ENCODE measurements at places on chromosomes 2 and 18.

DNA sequence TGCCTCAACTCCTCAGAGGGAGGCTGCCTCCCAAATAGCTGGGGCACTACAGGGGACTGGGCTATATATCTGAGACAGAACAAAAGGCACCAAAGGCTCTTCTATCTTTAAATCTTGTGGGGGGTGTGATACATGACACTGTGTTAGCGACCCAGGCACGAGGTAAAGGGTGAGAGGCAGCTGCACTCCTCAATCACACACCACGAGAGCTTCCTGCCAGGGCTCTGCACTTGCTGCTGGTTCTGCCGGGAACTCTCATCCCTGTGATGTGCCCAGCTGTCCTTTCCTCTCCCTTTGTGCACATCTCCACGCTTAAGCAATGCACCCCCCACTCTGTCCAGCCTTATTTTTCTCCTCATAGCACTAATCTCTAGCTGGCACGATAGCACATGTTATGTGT, 32.4 kb downstream of the NPC1 start:
- no peak for DNase-seq

DNA sequence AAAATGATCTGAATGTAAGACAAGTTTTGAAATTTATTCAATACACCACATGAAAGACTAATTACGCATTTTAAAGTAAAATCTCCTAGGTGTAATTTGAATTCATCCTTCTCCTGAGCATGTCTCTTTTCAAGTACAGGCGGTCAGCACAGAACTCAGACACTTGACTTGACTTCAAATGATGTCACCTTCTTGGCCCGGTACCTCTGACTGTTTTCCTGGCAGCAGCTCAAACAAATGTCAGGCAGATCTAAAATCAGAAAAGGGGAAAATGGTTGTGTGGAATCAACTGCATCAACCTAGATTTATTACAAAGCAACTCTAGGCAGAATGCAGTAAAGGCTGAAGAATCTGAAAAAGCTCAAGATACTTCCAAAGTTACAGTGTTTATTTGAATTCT, 11.4 kb upstream of the PROKR1 start:
- no peak for DNase-seq

DNA sequence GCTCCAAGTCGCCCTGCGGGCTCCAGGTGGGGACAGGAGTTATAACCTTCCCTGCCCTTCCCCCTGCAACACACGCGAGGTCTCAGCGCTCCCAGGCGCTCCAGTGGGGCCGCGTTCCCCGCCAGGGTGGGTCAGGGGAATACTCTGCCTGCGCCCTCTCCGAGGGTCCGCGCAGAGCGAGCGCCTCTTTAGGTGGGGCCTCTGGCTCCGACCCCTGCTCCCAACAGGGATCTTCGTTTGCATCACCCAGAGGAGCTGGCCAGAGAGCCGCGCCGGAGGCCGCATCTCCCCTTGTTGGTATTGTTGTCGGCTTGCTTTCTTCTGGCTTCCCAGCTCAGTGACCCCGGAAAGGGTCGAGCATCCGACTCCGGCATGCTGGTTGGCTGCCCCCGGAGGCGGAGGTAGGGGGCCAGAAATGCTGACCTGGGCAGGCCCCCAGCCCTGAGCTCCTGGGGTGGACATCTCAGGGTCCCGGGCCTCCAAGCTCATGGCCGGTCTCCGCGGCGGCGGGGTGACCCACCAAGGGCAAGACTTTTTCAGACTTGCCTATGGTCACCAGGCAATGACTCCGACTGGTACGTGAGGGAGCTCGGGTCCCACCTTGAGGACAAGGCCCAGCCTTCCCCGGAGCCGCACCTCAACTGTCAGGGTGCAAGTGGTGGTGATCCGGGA, 11.2 kb upstream of the EN1 start:
- no peak for DNase-seq

GRCh38 chr2:201932511-201932910, 101.1 kb upstream of the FZD7 start:
- no peak for DNase-seq

DNA sequence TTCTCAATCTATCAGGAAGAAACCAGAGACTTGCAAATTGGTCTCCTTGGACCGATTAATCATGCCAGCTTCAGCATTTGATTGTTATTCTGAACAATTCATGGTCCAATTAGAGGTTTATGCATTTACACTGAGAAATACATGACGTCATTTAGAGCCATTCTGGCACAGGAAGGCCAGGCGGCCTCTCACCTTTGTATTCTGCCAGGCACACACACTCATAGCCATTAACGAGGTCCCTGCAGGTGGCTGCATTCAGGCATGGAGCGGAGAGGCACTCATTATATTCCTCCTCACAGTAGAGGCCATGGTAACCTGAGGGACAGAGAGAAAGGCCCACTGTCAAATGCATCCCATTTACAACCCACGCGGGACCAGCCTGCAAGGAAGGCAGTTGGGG, 146.8 kb upstream of the PID1 start:
- no peak for DNase-seq

DNA sequence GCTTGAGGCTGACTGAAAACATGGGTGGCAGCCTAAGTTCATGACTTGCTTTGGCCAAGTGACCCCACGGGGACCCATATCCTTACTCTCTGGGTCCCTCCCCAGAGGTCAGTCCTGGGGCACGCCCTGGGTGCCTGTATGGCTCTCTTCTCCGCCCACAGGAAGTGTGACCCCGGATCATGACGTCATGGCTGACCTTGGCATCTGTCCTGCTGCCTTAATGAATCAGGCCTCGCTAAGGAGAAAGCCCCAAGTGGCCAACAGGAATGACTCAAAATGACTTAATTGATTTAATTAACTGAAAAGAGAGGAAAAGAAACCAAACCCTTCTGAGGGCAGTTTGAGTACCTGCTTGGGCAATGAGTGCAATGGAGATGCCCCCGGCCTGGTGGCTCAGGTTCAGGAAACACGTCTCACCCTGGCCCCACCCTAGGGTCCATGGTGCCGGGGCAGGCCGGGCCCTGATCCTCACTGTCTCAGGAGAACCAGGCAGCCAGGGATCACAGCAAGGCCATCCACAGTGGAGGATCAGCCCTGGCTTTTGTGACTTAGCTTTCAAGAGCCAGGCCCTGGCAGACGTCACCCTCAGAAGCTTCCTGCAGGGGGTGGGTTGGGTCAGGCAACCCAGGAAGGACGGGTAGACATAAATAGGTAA, 112.0 kb downstream of the CYP26B1 start:
- no peak for DNase-seq

DNA sequence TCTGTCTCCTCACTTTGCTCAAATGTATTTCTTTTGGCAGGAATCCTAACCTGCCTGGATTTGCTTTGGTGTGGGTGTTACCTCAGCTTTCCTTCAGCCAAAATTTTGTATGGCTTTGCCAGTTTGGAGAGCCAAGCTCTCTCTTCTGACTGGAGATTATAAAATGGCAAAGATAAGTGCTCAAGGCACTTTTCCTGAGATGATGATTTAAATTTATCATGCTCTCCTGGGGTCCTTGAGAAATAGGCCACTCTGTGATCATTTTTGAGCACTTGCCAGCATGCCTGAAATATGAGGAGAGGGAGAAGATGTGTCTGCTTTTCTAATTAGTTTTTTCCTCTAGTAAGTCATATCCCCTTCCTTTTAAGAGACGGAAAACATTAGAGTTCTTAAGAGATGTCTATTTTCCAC, 683.0 kb downstream of the SLC4A3 start:
- no peak for DNase-seq

DNA sequence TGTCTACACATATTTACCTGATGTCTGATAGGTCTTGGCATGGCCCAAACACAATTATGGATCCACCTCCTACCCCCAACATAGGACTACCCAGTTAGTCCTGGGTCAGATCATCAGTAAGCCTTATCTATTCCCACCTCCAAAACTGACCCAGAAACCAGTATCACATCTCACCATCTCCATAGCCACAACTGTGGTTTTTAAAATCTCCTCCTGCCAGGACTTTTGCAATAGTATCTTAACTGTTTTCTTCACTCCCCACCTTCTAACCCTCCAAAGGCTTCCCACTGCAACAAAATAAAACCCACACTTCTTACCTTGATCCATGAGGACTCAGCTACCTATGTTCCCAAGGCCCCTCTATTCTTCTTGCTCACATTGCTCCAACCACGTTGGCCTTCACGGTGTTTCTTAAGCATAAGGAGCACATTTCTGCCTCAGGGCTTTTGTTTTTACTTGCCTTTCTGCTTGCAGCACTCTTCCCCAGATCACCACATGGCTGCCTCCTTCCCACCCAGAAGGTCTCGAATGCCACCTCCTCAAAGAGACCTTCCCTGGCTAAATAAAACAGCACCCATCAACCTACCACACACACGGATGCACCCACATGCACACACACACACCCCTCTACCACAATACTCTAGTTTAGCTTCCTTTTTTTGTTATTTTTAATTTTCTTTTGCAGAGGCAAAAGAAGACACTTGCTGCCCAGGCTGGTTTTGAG, 125.9 kb upstream of the SLC1A4 start:
- DNase-seq: no peak

- no peak for DNase-seq
Observed at GRCh38 chr18:70366174-70366573, 77.3 kb downstream of the SOCS6 start.

GRCh38 chr2:46950314-46950713, 34.7 kb upstream of the MCFD2 start:
- no peak for DNase-seq

DNA sequence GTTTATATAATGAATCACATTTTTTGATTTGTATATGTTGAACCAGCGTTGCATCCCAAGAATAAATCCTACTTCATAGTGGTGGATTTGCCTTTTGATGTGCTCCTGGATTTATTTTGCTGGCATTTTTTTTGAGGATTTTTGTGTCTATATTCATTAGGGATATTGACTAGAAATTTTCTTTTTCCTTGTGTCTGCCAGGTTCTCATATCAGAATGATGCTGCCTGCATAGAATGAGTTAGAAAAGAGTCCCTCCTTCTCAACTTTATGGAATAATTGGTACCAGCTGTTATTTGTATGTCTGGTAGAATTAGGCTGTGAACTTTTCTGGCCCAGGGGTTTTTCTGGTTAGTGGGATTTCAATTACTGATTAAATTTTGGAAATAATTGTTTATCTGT, 457.4 kb upstream of the DSEL start:
- DNase-seq: no peak

GRCh38 chr2:46286715-46287114, 10.5 kb upstream of the EPAS1 start:
- no peak for DNase-seq

- no peak for DNase-seq
Observed at GRCh38 chr2:214995926-214996670, 142.3 kb downstream of the ABCA12 start.

GRCh38 chr2:10276481-10277292, 26.0 kb upstream of the HPCAL1 start:
- DNase-seq: no peak

DNA sequence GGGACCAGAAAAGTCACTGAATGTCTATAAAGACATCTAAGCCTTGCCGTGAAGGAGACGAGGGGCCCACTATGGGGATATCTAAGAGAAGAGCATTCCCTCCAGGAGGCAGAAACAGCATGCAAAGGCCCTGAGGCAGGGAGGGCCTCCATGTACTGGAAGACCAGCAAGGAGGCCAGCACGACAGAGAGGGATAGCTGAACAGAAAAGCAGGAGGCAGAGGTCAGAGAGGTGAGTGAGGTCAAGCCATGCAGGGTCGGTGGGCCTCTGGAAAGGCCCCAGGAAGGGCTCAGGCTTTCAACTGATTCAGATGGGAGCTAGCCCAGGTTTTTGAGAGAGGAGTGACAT, 5.7 kb downstream of the TRABD2A start:
- DNase-seq: no peak

DNA sequence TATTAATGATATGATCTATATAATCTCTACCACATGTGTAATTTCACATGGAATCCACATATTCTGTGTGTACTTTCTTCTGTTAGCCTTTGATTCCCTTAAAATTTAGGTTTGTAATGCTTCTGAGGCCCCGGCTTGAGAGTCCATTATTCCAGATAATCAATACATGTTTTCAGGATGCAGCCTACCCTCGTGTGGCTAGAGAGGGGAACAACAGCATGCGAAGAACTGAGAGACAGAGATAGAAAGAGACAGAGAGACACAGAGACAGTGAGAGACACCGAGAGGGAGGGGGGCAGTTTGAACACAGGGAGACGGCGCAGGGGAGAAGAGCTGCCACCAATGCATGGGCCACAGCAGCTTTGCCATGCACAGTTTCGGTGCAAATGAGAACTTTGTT, 185.4 kb downstream of the SNTG2 start:
- DNase-seq: no peak

- DNase-seq: no peak
Observed at GRCh38 chr2:37379881-37380296, 35.5 kb downstream of the QPCT start.

GRCh38 chr2:171181064-171182049, 20.7 kb upstream of the TLK1 start:
- DNase-seq: no peak

DNA sequence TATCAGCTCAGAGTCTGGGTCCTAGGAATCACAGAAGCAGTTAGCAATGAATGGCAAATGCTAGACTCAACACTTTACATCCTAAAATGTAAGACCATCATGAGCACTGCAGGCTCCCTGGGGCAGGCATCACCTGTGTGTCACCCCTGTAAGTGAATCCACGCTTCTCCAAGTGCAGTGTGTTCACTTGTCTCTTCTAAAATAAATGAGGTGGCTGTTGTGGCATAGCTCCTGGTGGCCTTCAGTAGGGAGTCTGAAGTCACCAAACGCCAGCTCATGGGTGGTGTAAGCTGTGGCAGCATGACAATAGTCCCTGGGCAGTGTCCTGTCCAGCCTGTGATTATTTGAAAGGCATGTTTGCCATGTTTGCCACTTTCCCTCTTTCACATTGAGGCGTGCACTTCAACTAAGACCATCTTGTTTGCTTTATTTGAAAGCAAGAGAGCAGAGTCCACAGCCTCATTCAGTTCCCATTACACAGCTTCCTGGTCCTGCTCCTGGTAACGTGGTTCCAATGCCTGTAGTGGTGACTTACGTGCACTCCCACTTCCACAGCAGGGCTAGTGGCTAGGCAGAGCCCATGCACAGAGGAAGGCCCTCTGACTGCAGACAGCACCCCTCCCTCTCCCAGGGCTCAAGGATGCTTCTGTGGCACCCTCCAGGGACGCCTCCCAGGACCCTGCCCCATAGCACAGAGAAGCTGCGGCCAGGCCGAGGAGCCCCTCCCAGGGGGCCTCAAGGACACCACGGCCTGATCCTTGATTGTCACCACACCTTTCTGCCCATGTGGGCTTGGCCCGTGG, 24.3 kb downstream of the COA5 start:
- DNase-seq: no peak

DNA sequence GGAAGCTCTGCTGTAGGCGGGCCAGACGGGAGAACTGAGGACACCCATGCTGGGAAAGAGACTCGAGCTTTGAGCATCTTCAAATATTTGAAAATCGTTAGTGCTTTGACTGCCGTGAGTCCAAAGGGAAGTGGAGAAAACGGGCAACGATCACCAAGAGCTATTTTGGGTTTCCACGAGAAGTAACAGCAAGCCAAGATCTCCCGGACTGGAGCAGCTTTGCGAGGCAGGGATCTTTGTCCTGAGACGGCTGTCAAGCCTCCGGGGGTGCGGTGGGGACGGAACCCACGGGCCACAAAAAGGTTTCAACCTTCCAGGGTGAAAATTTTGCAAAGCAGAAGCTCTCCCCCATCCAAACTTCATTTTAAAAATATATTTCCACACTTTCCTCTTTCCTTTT, 195.8 kb downstream of the NDUFA10 start:
- DNase-seq: no peak

- DNase-seq: no peak
Observed at GRCh38 chr2:54845514-54845913, 122.1 kb downstream of the EML6 start.

- no peak for DNase-seq
Observed at GRCh38 chr2:40401896-40402295, 50.0 kb downstream of the SLC8A1 start.

- DNase-seq: no peak
Observed at GRCh38 chr18:23776306-23776705, 87.1 kb downstream of the LAMA3 start.

All from caudate nucleus (tissue), 63 donors.